Activated CD4-positive, alpha-beta T cell treated with anti-CD3 and anti-CD28 coated beads for 24 hours (primary cell): ENCODE measurements at places on chromosomes 12 and 14.

- no peak for DNase-seq
Measured at GRCh38 chr14:21408147-21408546, 24.3 kb upstream of the SUPT16H start.

DNA sequence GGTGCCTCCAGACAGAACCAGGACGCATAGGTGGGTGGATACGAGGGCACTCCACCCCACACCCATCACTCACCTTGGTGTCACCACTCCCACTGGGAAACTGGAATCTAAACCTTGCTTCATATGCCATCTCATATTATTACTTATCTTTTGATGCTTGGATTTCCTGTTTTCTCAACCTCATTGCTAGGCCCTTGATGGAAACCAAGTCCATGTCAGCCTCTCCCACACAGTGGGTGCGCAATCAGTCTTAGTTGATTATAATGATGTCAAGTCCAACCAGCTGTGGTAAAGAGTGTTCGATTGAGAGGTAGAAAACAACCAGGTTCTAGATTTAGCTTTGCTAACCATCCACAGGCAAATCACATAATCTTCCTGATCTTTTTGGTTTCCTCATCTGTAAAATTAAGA is 584 bp upstream of the DDHD1 start:
- DNase-seq, result peak; percentile 11

DNA sequence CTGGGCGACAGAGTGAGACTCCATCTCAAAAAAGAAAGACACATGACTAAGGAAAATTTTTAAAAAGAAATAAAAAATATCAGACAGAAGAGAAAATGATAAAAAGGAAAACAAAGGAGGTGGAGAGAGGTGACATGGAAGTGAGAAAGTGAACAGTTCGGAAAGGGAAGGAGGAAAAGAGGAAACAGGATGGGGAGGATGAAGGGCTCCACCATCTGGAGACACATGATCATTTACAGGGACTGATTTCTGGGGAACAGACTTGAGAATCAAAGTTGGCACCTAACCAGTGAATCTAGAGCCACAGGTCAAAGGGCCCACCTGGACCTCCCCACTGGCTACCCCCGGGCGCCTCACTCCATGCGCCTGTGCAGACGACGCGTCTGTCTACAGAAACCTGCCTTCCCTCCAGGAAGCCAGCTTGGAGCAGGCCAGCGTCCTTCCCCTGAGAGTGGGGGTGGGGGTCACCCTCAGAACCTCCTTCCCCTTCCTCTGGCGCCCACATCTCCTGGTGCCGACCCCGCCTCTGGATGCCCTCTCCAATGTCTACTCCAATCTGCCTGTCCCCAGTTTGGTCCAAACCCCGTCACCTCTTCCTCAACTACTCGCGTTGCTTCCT is 60.5 kb downstream of the AMN start:
- DNase-seq, result no peak

DNA sequence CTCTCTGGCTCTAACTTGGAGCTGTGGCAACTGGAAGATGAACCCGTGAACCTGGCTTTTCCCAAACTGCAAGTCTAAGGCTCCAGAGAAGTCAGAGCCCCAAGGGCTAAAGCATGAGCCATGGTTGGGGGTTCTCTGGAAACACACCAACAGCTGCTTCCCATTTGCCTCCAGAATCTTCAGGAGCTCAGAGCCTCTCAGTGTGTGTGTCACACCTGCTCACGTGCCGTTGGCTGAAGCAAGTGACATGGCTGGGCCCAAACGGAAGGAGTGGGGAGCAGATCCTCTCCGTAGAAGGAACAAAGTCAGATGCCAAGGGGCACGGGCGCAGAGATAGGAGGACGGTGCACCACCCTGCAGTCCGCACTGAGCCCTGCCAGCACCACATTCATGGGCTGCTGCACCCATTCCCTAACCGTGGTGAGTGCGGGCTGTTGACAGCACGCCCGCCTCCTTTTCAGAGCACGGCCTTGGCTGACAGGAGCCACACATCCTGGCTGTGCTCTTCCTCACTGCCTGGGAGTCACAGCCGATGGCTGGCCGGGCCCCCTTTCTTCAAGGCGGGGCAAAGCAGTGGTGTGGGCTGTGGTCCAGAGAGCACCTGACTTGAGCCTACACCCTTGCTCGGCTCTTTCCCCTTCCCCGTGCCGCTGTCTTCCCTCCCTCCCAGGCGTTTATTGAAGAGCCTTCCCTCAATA is 16.6 kb upstream of the TRAF3 start:
- no peak for DNase-seq

DNA sequence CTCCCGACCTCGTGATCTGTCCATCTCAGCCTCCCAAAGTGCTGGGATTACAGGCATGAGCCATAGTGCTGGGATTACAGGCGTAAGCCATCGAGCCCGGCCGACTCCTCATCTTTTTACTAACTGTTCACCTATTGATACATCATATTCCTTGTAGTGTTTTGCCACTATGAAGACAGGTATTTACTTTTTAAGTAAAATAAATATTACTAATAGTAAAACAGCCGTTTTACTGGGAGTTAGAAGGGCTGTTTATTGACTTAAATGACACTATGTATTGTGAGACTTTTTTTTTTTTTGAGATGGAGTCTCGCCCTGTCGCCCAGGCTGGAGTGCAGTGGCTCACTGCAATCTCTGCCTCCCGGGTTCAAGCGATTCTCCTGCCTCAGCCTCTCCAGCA is 51.5 kb downstream of the DIP2B start:
- no peak for DNase-seq

DNA sequence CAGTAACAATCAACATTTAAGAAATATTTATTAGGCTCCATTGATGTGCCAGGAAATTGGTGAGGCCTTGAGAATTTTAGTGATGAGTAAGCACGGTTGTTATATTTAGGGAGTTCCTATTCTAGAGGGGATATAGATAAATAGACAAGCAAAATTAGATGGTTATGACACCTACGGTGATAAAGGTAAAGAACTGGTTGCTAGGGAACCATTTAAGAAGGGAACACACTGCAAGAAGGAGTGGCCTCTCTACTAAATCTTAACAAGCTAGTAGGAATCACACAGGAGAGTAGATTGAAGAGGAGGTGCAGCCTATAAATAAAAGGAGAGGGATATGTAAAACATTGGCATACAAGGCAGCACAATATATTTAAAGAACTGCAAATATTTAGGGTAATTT is 155.2 kb downstream of the LRIG3 start:
- DNase-seq, result no peak

GRCh38 chr14:56821805-56822610 is 11.7 kb upstream of the OTX2 start:
- DNase-seq, result no peak

GRCh38 chr12:107600581-107601144 is 84.9 kb upstream of the PWP1 start:
- no peak for DNase-seq

DNA sequence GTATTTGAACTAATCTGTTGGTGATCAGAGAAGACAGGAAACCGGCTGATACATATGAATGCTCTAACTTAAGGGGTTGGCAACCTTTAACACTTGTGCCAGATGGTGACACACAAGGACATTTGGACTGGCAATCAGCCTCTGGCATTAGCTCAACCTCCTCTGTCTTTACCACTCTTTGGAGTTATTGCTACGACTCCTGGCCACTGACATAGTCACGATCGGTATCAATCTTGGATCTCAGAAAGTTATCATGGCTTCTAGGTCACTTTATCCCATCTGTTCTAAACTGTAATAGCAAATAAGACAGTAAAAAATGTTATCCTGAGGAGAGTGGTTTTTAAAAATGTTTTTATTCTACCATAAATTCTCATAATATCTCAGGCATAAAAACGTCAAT is 575.2 kb upstream of the MDGA2 start:
- no peak for DNase-seq

GRCh38 chr14:78834766-78835451 is 664.7 kb downstream of the NRXN3 start:
- no peak for DNase-seq

DNA sequence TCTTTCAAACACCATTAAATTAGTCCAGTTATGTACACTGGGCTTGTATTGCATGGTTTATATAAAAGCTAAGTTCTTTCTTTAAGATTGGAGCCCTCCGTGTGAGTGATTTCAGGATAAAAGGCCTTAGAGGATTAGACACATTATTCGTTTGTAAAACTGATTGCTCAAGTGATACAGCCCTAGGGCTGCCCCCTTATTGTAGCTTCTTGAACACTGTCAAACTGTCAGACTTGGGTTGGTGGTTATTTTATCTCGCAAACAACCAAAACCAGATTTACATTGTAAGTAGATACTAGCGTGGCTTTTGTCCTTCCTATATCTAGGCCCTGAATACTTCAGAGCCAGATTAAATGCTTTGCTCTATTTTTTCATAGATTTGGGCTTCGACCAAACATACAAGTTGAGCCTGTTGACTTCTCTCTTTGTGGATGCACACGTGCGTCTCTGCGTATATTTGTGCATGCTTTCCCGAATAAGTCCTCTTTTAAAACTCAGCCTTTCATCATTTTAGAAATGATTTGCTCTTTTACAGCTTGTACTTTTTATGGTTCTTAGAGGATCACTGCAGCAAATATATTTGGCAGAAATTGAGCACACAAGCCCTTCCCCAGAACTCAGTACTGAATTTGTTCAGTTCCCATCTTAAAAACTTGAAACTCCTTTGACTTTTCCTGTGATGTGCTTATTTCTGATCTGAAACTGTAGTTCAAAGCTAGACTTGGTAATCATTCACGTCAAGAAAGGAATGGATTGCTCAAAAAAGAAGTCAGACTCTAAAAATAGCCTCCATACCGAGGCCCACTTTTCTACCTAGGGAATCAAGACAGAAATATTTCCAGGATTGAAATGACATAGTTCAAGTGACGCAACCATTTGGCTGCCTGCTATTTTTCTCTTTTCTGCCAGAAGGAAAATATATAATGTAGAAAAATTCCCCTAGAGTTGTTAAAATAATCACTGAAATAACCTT is 129.5 kb downstream of the ETV6 start:
- no peak for DNase-seq

DNA sequence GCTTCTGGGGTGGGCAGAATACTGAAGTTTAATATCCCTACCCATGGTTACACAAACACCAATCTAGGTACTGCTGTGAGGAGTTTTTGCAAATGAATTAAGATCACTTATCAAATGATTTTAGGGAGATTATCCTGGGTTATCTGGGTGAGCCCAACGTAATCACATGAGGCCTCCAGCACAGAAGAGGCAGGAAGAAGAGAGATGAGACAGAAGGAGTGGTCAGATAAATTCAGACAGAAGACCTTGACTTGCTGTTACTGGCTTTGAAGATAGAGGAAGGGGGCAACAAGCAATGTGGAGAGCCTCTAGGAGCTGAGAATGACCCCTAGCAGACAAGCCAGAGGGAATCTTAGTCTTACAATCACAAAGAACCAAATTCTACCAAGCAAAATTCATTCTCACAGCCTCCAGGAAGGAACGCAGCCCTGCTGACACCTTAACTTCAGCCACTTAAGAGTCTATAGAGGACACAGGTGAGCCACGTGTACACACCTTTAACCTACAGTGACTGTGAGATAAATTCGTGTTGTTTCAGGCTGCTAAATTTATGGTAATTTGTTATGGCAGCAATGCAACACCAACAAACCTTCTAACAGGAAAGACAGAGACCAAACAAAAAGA is 49.4 kb downstream of the FERMT2 start:
- DNase-seq, result no peak

DNA sequence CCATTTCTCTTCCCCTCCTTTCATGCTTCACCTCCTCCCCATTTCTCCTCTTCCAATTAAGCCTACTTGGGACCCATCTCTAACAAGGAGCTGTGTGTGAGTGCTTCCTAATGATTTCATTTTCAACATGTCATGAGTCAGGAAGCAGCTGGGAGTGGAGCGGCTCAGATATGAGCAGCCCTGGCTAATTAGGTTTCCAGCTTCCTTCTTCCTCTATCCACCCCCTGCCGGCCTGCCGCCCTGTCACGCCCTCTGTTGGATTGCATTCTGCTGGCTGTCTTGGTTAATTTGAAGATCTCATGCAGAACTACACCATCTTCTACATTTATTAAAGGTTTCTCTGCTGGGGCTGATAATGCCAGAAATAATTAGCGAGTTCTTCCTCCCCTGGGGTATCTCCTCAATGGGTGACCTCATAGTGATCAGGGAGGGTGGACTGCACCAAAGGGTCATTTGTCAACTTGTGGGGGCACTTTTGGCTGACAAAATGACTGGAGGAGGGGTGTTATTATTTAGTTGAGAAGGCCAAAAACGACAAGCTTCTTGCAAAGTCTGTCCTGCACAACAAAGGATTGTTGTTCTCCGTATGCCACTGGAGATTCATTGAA is 300.9 kb upstream of the SRRM4 start:
- no peak for DNase-seq

- DNase-seq, result no peak
Measured at GRCh38 chr12:57066245-57066644, 12.3 kb downstream of the NEMP1 start.

GRCh38 chr12:98446682-98447081 is 68.7 kb upstream of the TMPO start:
- no peak for DNase-seq
